ENCODE measurements at places on chromosomes 7 and 10.

GRCh38 chr7:70893971-70894715 is 237.8 kb upstream of the GALNT17 start:
- no peak for DNase-seq

DNA sequence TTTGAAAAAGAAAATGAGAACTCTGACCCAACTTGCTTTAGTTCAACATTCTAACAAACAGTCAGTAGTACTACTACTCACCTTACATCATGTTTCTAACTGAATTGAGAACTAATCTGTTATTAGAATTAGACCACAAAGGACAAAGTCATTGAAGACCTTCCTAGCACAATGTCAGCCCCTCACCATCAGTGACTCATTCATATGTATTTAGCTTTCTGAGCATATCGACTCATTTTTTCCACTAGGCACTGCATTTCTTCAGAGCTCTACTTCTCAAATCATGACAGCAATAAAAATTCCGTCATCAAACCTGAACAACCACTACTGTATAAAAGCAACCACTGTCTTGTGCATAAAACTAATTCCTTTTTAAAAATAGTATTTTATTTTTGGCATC is 4.4 kb upstream of the LRRN3 start:
- DNase-seq: no peak

- peak; percentile 96 for DNase-seq
Observed at GRCh38 chr7:23181684-23182553, at the start of gene NUP42. NUP42 (plus strand) TSS chr7:23182048; CDS start chr7:23182086, 38 bp downstream.

DNA sequence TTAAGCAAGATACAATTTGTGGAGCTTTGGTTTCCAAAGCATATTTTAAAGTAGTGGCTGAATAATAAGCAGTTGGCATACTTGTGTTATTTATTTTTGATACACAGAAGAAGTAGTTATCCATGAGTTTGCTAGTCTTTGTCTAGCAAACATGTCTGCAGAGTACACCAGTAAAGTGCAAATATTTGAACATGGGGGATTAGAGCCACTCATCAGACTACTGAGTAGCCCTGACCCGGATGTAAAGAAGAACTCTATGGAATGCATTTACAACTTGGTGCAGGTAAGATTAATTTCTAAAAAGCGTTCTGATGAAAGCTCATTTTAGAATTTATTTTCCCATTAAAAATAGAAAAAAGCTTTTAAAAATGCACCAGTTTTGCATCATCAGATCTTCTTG is 31.4 kb downstream of the ARMC3 start:
- DNase-seq: no peak

GRCh38 chr7:116037401-116037800 is 6.8 kb upstream of the TFEC start:
- no peak for DNase-seq

DNA sequence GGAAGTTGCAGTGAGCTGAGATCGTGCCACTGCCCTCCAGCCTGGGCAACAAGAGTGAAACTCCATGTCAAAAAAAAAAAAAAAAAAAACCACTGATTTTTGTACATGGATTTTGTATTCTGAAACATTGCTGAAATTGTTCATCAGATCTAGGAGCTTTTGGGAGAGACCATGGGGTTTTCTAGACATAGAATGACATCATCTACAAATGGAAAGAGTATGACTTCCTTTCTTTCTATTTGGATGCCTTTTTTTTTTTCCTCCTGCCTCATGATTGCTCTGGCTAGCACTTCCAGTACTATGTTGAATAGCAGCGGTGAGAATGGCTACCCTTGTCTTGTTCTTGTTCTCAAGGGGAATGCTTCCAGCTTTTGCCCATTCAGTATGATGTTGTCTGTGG is 89.1 kb downstream of the ANLN start:
- DNase-seq: no peak

- no peak for DNase-seq
Observed at GRCh38 chr10:62027841-62028501, 126.5 kb downstream of the ARID5B start.

- DNase-seq: no peak
Observed at GRCh38 chr7:99112097-99112496, 31.8 kb downstream of the SMURF1 start.

GRCh38 chr10:3068968-3069737 is 1.8 kb downstream of the PFKP start:
- DNase-seq: no peak

- DNase-seq: peak; percentile 71
Observed at GRCh38 chr7:32289651-32290414, 200.3 kb downstream of the LSM5 start.

DNA sequence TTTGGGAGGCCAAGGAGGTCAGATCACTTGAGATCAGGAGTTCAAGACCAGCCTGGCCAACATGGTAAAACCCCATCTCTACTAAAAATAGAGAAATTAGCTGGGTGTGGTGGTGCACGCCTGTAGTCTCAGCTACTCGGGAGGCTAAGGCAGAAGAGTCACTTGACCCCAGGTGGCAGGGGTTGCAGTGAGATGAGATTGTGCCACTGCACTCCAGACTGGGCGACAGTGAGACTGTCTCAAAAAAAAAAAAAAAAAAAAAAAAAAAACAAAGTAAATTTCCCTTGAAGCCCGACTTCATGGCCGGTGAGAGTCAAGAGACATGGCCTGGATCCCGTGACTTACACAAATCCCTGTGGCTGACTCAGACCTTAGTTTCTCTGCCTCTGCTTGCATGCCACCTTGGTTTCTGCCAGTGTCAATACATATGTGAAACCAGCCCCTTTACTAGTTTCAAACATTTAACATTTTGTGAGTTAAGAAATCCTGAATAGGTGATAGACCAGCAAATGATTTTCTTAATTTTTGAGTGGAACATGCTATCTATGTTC is 62.8 kb downstream of the ZEB1 start:
- no peak for DNase-seq
